ENCODE measurements at places on chromosomes 6 and 20.

GRCh38 chr20:25486377-25486776, 78.9 kb downstream of the GINS1 start:
- DNase-seq: no peak

GRCh38 chr20:48731536-48731935, 96.3 kb downstream of the PREX1 start:
- no peak for DNase-seq

- DNase-seq: no peak
Observed at GRCh38 chr20:33229843-33230242, 6.0 kb upstream of the BPIFA1 start.

DNA sequence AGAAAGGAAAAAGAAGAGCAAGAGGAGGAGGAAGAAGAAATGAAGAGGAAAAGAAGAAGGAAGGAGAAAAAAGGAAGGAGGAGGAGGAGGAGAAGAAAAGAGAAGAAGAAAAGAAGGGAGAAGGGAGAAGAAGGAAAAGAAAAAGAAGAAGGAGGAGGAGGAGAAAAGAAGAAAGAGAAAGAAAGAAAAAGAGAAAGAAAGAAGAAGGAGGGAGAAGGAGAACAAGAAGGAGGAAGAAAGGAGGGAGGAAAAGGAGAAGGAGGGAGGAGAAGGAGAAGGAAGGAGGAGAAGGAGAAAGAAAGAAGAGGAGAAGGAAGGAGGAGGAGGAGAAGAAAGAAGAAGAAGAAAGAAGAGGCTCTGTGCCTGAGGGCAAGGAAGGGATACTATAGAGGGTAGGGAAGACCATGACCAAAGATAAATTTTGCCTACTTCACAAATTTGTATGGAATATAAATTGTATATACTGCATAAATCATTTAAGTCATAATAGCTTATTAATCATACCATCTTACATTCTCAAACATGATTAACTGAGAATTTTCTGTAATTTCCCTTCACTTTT, 55.7 kb downstream of the SESN1 start:
- DNase-seq: no peak

GRCh38 chr6:33668914-33669313, 42.6 kb downstream of the UQCC2 start:
- DNase-seq: no peak

DNA sequence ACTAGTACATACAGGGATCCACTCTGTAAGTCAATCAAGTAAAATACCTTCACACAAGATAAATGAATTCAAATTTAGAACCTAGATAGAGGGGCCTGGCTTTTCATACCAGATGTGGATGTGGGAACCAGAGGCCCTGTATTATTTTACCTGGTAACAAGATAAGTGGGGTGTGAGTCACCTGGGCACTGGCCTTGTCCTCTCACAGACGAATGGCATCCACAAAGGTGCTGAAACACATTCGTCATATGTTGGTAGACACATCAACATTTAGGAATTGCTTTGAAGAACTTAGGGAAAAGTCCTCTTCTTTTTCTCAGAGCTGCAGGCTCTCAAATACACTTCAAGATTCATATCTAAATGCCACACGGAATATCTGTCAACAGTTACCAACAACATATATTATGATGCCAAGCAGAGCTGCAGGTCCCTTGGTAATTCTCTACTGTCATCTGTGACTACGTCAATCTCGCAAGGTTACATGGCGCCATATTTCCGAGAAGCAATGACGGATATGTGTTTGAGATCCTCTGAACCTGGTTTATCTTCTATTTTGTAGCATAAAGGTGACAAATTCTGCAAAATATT, 618.6 kb downstream of the EPM2A start:
- DNase-seq: no peak

GRCh38 chr6:148501178-148501590, 158.5 kb downstream of the SASH1 start:
- no peak for DNase-seq

DNA sequence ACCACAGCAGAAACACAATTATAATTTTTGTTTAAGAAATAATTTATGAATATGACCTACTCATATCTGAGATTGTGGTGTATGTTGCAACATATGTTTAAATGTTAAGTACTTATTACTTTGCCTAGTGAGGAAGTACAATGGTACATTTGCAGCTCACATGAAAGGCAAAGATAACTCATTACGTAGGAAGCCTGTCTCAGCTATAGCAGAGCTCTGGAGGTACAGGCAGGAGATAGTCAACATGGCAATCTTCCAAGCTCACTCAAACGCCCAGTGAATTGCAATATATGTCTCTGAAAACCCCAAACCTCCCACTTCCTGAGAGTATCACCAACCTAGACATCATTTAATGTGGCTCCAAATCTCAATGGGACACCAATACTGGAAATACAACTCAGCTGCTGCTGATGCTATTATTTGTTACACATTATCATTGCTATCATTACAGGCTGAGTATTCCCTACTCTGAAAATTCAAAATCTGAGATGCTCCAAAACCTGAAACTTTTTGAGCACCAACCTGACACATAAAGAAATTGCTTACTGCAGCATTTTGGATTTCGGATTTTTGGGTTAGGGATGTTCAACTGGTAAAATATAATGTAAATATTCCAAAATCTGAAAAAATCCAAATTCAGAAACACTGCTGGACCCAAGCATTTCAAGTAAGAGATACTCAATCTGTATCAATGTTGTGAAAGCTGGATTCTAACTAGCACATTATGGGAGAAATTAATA, 25.1 kb upstream of the GSTA4 start:
- DNase-seq: no peak

GRCh38 chr20:62087227-62087626, 21.5 kb upstream of the TAF4 start:
- no peak for DNase-seq

- DNase-seq: no peak
Observed at GRCh38 chr6:56742122-56742791, 99.6 kb upstream of the DST start.

DNA sequence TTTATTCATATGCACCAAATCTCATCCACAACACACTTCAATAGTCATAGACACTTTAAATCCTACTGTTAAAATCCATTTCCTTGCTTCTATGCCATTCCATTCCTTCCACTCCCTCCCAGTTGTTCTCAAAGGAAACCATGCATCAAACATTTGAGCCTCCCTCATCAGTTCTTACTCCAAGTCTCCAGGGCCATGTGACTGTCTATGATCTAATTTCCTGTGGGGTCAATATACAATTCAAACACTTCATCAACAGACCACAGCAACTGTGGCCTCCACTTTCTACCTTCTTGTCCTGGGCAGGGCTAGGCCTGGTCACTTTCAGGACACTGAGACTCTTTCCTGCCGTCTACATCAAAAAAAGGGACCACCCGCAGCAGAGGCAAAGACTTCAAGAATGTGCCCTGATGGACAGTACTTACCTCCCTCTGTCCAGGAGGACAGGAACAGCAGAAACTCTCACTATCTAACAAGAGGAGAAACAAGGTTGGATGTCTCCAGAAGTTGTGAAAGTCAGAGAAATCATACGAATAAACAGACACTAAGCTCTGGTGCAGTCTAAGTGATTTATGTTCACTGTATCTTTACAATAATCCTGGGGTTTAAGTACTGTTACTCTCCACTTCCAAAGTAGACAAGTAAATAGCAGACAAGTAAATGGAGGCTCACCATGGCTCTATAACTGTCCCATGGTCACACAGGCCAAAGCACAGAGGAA, 160.2 kb downstream of the QRSL1 start:
- DNase-seq: no peak

GRCh38 chr20:50504231-50504823, 5.9 kb upstream of the PTPN1 start:
- DNase-seq: no peak

- no peak for DNase-seq
Observed at GRCh38 chr20:2822073-2822472, 5.9 kb downstream of the TMEM239 start.

DNA sequence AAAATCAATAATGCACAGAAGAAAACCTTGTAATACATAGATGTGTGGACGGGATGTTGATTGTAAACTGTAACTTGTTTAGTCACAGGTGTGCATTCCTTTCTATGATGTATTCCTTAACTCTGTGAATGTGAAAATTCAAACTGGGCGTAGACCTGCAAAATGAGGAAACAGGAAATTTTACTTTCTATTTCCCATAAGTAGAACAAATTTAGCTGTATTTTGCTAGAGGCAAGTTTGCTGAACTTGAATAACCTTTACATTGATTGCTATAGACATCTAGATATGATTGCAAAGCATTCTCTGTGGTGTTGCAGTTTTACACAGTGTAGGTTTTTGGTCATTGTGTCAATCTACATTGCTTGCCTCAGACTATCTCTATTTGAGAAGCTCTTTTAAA, 368.4 kb upstream of the MAN1A1 start:
- no peak for DNase-seq

DNA sequence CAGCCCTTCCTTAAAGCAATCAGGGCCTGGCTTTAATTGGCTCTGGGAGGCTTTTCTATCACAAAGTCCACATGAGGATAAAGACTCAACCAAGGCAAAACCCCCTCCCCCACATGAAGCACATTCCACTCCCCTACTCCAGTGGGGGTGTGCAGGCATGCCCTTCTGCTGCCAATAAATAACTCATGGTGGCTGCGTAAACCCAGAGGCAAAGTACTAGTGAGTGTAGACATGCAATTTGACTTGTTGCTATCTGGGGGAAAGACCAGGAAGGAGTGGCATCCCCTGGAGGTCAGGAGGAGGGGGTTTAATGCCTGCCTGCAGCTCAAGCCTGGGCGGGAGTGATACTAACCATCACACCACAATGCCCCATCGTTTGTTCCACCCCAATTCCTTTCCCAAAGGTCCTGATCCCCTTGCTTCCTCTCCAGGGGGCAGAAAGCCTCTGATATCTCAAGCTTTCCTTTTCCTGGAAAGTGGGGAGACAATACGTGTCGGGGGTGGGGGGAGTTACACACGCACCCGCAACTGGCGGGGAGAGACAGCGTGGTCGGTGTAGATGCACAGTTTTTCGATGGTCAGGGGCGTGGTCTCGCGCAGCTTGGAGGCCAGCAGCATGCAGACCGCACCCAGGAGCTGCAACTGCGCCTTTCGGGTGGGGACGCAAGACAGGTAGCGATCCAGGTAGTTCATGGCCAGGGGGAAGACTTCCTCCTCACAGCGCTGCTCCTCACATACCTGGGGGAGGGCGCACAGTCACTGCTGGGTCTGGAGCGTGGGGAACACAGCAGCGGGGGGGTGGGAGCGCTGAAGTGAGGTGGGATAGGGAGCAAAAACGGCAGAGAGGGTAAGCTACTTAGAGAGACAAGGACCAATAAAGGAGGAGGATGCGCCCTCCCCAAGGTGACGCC, 1.5 kb downstream of the CCND3 start:
- peak; percentile 56 for DNase-seq

DNA sequence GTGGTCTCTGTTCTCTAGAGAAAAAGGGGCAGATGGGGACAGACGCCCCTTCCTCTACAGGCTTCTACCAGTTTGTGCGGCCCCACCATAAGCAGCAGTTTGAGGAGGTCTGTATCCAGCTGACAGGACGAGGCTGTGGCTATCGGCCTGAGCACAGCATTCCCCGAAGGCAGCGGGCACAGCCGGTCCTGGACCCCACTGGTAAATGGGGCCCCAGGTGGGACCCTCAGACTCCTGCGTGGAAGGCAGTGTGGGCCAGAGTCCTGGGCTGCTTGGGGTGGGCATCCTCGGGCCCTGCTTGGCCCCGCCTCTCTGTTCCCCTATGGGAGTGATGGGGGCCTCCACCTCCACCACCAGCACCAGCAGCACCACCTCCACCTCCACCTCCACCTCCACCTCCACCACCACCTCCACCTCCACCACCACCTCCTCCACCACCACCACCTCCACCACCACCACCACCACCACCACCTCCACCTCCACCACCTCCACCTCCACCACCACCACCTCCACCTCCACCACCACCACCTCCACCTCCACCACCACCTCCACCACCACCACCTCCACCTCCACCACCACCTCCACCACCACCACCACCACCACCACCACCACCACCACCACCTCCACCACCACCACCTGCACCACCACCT, 3.2 kb upstream of the TNFRSF6B start:
- DNase-seq: no peak

- DNase-seq: no peak
Observed at GRCh38 chr20:24769878-24770627, 179.0 kb upstream of the CST7 start.

GRCh38 chr6:50187351-50187921, 137.7 kb upstream of the DEFB112 start:
- DNase-seq: no peak

GRCh38 chr6:33279971-33280511, 3.1 kb downstream of the B3GALT4 start:
- no peak for DNase-seq

DNA sequence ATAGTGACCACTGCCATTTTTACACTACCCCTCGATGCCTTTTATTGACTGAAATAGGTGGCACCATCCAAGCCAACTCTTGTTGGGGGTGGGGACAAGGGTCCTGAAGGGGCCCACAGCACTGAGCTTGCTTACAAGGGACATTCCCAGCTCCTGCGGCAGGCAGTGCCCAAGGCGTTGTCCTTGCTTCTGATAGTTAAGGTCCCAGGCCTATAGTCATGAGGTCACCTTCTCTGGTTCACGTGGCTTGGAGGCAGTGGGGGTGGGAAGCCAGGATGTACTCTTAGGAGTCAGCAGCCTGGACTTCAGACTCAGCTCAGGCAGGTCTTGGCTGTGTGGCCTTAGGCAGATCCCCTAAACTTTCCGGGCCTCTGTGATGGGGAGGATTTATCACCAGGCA, 48.6 kb downstream of the TOX2 start:
- DNase-seq: no peak

GRCh38 chr20:63071541-63072181, 64.9 kb upstream of the BHLHE23 start:
- DNase-seq: peak; percentile 3

DNA sequence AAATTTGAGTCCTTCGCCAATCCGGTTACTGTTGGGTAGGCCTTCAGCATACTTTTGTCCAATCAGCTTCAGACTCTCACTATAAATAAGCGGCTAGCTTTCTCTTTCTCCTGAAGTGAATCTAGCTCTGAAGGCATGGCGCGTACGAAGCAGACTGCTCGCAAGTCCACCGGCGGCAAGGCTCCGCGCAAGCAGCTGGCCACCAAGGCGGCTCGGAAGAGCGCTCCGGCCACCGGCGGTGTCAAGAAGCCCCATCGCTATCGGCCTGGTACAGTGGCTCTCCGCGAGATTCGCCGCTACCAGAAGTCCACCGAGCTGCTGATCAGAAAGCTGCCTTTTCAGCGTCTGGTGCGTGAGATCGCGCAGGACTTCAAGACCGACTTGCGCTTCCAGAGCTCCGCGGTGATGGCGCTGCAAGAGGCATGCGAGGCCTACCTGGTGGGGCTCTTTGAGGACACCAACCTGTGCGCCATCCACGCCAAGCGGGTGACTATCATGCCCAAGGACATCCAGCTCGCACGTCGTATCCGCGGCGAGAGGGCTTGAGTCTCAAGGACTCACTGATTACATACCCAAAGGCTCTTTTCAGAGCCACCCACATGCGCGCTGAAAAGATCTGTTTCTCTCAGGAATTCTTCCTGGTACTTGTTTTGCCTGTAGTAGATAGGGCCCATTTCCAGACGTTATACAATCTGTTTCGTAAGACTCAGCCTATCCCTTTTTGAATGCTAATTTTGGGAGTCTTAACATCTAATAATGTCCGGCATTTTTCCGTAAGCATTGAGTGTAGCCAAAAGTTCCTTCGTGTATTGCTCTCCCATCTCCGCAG, 102.0 kb downstream of the OR2B2 start:
- DNase-seq: peak; percentile 59

Data from stimulated activated CD8-positive, alpha-beta memory T cell treated with anti-CD3 and anti-CD28 coated beads, Interleukin-7, amount 100 ng/mL, for 48 hours (primary cell).